ENCODE measurements at places on chromosomes 7 and 10.

GRCh38 chr10:129568583-129569344, 101.7 kb downstream of the MGMT start:
- no peak for DNase-seq

DNA sequence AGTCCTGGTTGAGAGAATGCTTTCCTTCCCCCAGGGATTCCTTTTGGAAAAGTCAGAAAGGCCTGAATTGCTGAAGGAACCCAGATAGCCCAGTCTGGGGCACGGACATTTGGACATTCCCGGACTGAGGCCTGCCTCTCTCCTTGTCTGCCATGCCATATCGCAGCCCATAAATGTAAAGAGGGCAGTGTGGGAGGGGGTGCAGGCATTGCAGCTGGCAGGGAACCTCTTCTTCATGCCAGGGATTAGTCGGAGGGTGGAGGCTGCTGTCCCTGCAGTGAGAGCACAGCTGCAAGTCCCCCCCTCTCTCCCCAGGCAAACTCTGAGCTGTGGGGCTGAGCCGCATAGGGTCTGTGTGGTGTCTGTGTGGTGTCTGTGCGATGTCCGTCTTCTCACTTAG, 486.0 kb upstream of the MKI67 start:
- no peak for DNase-seq

DNA sequence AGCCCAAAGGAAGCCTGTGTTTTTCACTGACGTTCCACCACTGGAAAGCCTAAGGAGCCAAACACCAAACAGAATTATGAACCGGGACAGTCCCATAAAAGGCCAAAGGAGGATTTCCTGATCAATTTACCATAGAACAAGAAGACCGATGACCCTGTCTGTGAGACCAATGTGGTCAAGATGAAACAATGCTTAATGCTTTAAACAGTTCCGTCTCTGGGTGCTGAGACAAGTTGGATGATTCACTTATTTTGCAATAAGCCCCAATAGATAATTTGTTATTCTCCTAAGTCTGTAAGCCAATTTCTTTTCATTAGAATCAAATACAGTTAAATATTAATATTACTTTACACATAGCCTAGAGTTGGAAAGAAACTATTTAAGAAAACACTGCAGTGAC, 134.9 kb downstream of the MICU1 start:
- DNase-seq, result no peak

DNA sequence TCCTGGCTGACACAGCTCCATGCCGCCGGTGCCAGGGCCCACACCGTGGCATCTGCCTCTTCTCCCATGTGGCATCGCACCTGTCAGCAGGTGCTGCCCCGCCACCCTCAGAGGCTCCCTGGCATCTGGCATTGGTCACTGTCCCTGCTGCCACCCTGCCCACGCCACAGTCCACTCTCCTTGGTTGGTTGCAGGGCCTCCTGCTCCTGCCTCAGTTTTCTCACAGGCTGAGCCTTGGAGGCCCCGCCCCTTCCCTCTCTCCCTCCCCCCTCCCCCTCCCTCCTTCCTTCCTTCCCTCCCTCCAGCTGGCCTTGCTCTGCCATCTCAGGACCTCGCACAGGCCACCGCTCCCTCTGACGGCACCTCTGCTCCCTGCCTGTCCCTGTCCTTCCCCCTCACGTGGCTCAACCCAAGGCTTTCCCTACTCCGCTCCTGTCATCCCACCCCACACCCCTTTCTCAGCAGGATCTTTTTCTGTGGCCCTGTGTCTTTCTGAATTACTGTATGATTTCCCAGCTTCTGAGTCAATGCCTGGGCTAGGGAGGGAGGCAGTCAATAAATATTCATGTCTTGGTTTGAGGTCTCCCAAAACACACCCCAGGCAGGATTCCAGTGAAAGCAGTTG, 87.4 kb downstream of the INPP5A start:
- DNase-seq, result peak; percentile 70

Measured in sigmoid colon (tissue), 7 donors.